Suppressor macrophage treated with lipopolysaccharide for 4 hours (primary cell): ENCODE measurements at places on chromosomes 6 and 20.

GRCh38 chr6:12200015-12200564 is 90.1 kb upstream of the EDN1 start:
- DNase-seq: no peak

DNA sequence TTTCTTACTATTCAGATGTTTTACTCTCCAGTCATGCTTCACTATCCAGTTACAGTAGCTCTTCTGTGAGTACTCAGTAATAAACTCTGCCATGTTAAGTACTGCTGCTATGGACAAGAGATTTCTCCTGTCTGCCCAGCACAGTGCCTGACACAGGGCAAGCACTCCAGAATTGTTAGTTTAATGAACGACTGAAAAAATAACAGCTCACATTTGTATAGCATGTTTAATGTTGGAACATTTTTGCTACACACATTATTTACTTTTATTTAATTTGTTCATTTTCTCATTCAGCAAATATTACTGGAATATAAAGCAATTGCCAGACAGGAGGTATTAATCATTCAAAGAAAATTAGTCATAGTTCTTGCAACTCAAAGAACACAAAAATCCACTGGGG is 142.6 kb upstream of the HMGN3 start:
- no peak for DNase-seq

DNA sequence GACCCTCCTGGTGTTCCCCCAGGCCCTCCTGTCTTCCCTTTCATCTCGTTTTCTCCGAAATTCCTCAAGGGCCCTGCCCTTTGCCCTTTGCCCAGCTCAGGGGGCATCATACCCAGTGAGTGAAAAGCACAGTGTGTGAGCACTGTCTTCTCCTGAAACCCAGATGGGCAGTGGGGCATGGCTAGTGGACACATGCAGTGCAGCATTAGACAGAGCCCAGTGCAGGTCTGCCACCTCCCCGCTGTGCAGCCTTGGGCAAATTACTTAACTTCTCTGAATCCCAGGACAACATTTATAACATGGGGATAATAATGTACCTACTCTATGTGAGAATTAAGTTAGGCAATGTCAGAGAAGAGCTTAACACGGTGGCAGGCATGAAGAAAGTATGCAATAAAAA is 1.3 kb downstream of the PRND start:
- DNase-seq: no peak

DNA sequence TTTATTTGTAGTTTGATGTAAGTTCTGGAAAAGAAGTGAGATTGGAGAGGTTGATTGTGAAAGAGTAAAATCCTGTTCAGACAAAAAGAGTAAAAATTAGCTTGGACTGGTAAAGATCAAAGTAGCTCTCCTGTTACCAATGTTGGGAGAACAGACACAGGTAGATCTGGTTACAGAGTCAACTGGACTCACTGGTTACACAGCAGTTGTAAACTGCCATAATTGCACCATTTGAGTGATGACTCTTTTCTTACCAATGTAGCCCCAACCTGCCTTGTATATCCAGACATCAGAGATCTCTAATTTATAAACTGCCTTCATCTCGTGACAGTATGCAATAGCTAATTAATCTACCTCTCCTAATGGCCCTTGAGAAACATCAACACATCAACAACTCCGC is 165.6 kb upstream of the PRSS16 start:
- no peak for DNase-seq

DNA sequence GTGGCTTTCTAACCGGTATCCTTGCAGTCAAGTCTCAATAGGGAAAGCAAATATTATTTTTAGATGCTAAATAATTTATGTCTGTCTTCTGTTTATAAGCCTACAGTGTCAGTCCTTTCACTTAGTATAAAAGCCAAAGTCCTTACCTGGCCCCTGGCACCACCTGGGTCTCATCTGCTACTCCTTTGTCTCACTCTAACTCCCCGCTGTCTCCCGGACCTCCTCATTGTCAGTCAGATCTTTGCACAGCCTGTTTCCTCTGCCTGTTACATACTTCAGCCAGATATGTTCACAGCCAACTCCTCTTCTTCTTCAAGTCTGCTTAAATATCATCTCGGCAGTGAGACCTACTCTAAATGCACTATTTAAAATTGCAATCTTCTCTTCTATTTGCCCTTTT is 84.2 kb downstream of the THEMIS start:
- DNase-seq: no peak

- DNase-seq: no peak
Measured at GRCh38 chr6:1386038-1386709, 3.2 kb upstream of the FOXF2 start.

- DNase-seq: peak; percentile 58
Measured at GRCh38 chr6:136284909-136285308, 4.7 kb downstream of the BCLAF1 start.

GRCh38 chr6:154613137-154613676 is 102.7 kb upstream of the CNKSR3 start:
- peak; percentile 88 for DNase-seq

GRCh38 chr6:170117111-170117972 is 173.5 kb downstream of the DLL1 start:
- DNase-seq: no peak

GRCh38 chr20:62104791-62105345 is 17.4 kb upstream of the LSM14B start:
- DNase-seq: no peak

DNA sequence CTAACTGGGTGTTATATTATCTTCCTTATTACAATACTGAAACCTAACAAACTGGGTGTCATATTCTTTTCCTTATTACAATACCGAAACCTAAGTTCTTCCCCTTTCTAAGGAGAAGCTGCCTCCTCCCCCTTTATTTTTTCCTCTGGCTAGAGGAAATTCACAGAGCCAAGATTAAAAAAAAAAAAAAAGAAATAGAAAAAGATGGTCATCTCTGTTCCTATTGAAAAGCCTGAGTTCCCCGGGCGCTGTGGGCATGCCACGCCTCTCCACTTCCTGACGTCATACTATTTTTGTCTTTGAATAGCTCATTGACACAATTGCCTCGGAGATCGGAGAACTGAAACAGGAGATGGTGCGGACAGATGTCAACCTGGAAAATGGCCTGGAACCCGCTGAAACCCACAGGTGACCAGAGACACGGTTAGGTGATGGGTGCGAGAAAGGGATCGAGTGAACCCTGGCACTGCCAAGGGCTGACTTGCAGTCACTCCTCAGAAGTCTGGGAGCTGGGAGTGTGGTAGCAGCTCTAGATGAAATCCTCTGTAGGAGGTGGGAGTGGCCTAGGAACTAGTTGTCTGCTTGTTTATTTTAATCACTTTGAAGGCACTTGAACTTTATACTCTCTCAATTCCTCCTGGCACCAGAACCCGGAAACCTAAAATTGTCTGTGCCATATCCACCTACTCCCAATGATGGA is 82.2 kb upstream of the NAA20 start:
- DNase-seq: peak; percentile 98

GRCh38 chr6:161523362-161523761 is 249.5 kb upstream of the AGPAT4 start:
- DNase-seq: no peak

DNA sequence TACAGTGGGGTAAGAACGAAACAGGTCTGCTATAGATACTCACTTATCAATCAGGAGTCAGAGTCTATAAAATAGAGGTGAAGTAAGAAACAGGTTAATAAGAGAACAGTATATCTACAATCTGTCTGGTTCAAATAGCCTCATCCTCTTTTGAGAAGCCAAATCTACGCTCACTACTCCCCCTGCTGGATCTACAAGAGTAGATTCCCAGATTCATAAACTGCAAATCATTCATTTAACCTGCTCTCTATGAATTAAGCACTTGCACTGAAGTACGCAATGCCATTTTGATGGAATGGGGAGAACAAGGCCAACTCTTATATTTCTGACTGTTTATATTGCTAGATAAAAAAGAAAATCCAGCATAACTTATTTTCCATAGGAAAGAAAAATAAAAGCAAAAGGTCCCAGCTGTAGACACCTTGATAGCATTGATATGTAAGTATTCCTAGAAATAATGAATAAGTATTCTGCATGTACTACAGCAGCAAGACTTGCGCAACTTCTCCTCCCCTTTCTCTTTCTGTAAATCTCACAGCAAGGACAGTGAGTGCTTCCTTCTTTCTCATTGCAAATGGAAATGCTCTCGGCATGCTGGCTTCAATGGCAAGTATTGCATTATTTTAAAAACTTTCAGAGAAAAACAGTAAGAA is 92.3 kb downstream of the RFX6 start:
- peak; percentile 54 for DNase-seq

DNA sequence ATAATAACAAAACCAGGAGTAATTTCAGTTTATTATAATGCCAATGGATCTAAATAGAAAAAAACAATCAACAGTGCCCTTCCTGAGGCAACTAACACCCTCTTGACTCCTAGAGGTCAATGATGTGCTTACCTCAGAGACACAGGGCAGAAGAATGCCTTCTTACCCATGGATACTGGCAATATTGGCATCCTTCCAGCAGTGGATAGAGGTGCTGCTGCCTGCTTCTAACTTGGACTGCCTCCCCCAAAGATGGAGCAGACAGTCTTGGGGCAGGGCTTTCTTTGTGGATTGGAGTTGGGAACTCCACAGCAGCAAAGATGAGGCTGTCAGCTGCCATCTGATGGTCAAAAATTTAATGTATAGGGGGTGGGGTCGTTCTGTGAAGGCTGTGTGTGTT is 78.7 kb downstream of the AK9 start:
- DNase-seq: no peak

DNA sequence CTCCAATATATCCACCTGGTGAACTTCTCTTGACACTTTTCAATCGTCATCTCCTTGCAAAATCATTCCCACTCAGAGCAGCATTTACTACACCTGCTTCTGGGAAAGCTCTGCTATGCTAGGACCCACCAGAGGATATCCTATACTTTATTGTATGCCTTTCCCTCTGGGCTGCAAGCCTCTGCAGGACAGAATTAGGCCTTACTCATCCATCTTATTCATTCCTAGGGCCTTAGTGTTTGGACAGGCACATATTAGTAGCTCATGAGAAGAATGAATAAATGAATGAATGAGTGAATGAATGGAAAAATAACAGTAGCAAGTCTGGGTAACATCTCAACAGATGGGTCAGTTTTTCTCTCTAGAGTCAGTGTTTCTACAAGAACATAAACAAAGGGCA is 216.1 kb downstream of the MAFB start:
- DNase-seq: no peak

GRCh38 chr6:11025921-11026635 is 18.0 kb downstream of the ELOVL2 start:
- no peak for DNase-seq

DNA sequence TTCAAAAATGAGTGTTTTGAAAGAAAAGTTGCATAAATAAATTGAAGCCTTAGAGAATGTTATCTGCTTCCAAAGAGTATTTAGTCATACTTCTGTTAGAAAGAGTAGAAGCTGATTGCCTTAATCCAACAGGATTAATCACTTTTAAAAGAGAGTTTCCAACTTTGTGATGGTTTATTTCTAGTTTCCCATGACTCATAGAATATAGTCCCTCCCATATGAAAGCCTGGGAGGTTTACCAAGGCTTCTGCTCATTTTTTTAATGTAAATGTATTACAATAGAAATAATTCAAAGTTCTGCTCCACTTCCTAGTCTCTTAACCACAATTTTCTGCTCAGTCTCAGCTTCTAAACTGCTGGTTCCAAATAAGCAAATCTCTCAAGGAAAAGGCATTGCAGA is 118.0 kb upstream of the IRAK1BP1 start:
- no peak for DNase-seq

GRCh38 chr6:133001040-133001565 is 186.7 kb downstream of the RPS12 start:
- DNase-seq: no peak
